ENCODE measurements at places on chromosomes 16 and 17. TPM values are rescaled to one million over a fixed set of nuclear protein-coding genes. Genes with fewer than 3 reads are reported as not detected.
A peak's percentile ranks its signal among the peaks of the same experiment; 100 is the strongest.

The TLCD2 gene
- 0.95 TPM for total RNA-seq

The KIF18B gene
- 7.8 TPM for total RNA-seq

The EEF2KMT gene
- total RNA-seq = 19.0 TPM

The FAM171A2 gene
- total RNA-seq = 8.6 TPM

The RETREG3 gene
- 27.0 TPM for total RNA-seq

The KRT16 gene
- total RNA-seq = not detected

The TBC1D3K gene
- not detected for total RNA-seq

The SMIM36 gene
- total RNA-seq = not detected

The KRTAP4-3 gene
- not detected for total RNA-seq

The SOST gene
- total RNA-seq = not detected

The HS3ST4 gene
- total RNA-seq = not detected

The CCDC154 gene
- total RNA-seq = not detected

The PYY gene
- total RNA-seq = not detected

The HS3ST3A1 gene
- total RNA-seq = 12.9 TPM

The NPB gene
- total RNA-seq = 0.84 TPM

The ST6GALNAC1 gene
- not detected for total RNA-seq

The CDH5 gene
- not detected for total RNA-seq

GRCh38 chr16:69465083-69465721 lies 40.8 kb downstream of the CYB5B start:
- no peak for DNase-seq

DNA sequence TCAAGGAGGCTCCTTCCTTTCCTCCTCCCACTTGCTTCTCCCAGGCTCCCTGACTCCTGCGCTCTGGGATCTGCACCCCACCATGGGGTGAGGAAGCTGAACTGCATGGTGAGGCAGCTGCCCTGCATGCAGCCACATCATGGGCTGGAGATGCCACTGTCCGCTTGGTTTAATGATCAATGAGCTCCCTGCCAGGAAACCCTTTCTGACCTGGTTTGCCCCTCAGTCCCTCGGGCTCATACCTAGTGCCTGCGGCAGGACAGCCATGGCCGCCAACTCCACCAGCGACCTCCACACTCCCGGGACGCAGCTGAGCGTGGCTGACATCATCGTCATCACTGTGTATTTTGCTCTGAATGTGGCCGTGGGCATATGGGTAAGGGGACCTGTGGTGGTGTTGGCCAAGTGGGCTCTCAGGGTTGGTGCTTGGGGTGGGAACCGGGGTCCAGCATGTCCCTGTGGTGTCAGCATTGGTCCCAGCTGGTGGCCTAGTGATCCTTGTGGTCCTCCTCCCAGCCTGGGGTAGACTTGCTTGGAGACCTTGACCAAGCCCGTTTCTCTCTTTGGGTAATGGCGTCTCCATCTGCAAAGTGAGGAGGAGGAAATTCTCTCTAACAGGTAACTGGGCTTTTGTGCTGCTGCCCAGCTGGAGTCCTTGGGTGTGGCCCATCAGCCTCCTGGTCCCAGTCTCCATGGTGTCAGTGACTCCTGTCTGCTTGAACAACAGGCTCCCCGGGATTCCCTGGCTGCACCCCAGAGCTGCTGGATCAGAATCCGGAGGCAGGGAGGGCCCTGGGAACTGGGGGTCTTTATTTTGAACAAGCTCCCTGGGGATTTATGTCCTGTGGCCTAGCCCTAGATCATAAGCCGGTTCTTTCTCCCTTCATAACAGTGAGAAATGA lies at the start of gene SLC5A10:
TSS of gene SLC5A10 (plus strand) at position 225 of the 902 bp plus-strand sequence. CDS start at position 266, 41 bp downstream.
- DNase-seq = no peak

- peak; percentile 30 for DNase-seq
These were observed 30.2 kb downstream of the TK2 start for GRCh38 chr16:66519482-66520373.

DNA sequence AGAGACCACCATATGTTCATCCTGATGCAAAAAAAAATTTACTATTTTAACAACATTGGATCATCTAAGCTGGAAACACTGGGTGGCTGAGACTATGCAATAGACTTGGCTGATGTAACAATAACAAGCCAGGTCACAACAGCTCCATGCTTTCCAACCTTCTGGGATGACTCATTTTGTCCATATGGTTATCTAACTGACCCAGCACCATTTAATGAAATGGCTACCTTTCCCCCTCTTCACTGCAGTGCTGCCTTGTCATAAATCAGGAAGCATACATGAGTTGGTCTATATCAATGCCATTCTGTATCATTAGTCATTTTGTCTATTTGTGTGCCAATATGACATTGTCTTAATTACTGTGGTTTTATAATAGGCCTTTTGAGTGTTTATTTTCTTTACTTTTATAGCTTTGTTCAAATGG lies 217.6 kb upstream of the KCNJ16 start:
- peak; percentile 69 for DNase-seq

GRCh38 chr16:66429290-66429962 lies 2.3 kb downstream of the BEAN1 start:
- DNase-seq = no peak

- no peak for DNase-seq
These were observed 116.1 kb upstream of the IRX6 start for GRCh38 chr16:55207693-55208428.

DNA sequence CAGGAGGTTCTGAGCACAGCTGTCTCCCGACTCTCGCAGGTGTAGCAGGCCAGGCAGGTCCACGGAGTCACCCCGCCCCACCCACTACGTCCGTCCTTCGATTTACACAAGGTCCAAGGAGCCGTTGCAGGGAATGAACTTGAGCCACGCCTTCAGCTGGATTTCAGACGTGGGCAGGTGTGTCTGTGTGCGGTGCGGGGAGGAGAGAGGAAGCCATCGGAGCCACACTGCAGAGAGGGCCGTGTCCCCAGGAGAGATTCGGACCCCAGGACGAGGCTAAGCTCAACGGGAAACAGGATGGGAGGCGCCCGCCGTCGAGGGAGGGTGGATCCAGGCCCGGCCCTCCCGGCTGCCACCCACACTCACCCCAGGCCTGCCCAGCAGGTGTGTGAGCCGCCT lies 50.3 kb downstream of the RPH3AL start:
- no peak for DNase-seq

GRCh38 chr17:40813804-40814203 lies 8.6 kb downstream of the KRT10 start:
- peak; percentile 33 for DNase-seq

DNA sequence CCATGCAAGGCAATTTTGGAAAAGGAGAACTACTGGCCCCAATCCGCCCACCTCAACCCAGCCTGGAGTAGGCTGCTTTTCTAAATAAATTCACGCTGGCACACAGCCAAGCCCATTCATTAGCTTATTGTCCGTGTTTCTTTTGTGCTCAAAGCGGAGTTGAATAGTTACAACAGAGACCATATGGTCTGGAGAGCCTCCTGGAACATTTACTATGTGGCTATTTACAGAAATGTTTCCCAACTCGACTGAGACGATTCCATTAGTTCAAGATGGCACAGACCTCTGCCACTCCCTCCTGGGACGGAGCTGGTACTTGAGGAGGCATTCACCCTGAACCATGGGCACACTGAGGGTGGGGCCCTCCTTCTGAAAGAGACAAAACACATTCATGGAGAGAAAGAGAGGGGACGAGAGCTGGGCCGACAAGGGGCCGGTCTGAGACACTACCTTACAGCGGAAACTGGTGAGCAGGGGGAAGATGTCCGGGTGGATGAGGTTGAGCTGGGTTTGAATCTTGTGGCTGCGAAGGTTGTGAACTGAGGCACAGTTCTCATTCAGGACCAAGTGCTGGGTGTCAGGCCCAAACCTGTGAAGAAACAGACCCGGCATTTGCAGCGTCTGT lies 15.7 kb downstream of the ELAC2 start:
- DNase-seq = no peak

- no peak for DNase-seq
These were observed 206.7 kb downstream of the ZNF423 start for GRCh38 chr16:49649013-49649765.

GRCh38 chr17:82876149-82876548 lies 36.3 kb upstream of the ZNF750 start:
- peak; percentile 20 for DNase-seq

GRCh38 chr16:72976438-72977064 lies 71.4 kb downstream of the ZFHX3 start:
- DNase-seq = no peak

GRCh38 chr17:7045492-7046126 lies 1.7 kb upstream of the SLC16A11 start:
- DNase-seq = no peak

- no peak for DNase-seq
These were observed 556.9 kb upstream of the CDH5 start for GRCh38 chr16:65809627-65810026.

DNA sequence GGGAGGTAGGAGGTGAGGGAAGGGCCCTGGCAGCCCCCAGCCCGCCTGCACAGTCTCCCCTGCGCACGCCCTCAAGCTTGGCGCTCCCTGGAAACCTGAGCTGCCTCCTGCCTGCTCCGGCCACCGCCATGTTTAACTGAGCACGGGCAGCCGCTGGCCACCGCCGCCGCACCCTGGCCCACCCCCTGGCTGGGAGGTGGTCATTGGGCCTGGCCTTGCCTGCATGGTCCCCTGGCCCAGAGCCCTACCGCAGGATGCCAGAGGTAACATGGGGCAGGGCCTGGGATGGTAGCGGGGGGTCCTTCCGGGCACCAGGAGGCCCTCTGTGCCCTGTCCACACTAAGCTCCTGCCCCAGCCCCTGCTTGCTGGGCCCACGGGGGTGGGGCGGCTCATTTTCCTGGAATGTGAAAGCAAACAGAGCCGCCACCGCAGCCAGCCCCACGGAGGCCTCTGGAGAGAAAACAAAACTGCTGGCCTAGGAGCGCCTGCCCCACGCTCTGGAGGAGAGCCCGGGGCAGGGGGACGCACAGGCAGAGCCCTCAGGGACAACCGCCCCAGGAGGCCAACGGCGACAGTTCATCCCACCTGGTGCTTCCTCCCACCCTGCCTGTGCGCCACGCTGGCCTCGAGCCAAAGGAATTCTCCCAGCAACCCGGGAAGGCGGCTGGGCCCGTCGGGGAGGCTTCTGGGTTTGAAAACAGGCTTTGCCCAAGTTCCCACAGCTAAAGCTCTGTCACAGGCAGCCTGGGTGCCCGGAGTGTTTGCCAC lies 8.9 kb downstream of the NHERF2 start:
- DNase-seq = peak; percentile 97

- DNase-seq = peak; percentile 65
These were observed 43.8 kb downstream of the DNAJA2 start for GRCh38 chr16:46929378-46930332.

GRCh38 chr17:15171167-15172047 lies 93.7 kb downstream of the PMP22 start:
- DNase-seq = peak; percentile 77

DNA sequence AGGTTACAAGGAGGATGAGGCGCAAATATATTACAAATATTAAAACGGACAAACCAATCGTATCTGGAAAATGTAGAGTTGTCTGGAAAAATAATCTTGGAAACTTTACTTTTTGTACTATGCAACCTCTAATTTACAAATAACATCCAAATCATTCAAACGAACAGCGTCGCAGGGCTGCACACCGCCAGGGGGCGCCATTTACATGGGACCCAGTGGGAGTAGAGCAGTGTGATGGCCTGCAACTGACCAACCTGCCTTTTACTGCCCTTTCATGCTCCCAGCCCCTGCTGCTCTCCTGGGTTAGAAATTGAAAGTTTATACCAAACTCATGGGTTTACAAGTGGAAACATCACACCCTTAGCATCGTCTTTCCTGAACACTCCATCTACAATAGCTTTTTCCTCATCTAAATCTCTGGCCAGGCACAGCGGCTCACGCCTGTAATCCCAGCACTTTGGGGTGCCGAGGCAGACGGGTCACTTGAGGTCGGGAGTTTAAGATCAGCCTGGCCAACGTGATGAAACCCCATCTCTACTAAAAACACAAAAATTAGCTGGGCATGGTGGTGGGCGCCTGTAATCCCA lies 10.0 kb downstream of the PITPNC1 start:
- peak; percentile 73 for DNase-seq

DNA sequence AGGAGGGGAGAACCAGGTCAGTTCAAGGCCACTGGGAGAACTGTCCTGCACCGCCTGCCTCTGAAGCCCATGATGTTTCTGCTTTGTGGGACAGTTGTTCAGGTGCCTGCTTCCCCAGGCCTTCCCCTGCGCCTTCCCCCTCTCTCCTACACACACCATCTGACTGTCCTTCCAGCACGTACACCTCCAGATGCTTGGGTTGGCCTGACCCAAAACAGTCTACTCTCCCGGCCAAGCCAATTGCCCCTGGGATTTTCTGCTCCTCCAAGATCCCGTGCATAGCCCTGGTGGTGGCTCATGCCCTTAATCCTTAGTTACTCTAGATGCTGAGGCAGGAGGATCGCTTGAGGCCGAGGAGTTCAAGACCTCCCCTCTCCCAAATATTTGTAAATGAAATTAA lies 684 bp upstream of the RSAD1 start:
- DNase-seq = no peak

- peak; percentile 41 for DNase-seq
These were observed 154.0 kb upstream of the HSBP1 start for GRCh38 chr16:83653785-83654184.

GRCh38 chr17:8056232-8056975 lies 17.5 kb downstream of the ALOX15B start:
- no peak for DNase-seq

- DNase-seq = no peak
These were observed 353.8 kb upstream of the HSBP1 start for GRCh38 chr16:83453977-83454376.

- DNase-seq = no peak
These were observed 13.5 kb downstream of the KCTD2 start for GRCh38 chr17:75060434-75061054.

DNA sequence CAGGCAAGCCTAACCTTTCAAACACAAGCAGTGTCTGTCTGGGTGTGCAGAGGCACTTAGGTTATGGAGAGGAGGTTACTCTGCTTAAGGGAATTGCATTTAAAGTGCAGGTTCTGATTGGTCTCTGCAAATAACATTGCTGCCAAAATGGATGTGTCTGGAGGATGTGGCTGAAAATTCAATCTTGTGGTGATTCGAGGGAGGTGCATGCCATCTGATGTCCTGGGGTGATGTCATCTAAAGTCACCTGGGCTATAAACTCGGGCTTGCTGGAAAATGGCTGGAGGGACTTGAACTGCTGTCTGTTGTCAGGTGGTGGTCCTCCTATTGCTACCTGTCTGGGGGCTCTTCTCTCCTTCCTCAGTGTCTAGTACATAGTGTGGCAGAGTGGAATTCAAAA lies 28.3 kb upstream of the GPR139 start:
- no peak for DNase-seq

DNA sequence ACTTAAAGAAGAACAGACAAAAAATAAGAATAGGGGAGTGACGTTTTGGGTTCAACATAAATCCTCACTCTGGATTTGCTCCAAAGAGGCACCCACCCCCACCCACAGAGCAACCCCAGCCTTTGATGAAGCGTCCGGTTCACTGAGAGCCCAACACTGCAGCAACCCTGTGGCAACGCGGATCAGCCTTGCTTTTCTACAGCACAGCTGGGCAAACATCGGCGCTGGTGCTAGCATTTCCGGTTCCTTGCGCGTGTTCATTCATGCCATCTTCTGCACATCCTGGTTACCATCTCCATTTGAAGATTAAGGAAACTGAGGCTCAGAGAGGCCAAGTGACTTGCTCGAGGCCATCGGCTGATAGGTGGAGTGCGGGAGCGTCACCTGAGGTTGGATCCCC lies 8.7 kb upstream of the GINS2 start:
- no peak for DNase-seq

- no peak for DNase-seq
These were observed 883.3 kb downstream of the CDH11 start for GRCh38 chr16:64238571-64238970.

- no peak for DNase-seq
These were observed 394.0 kb downstream of the KCNJ2 start for GRCh38 chr17:70563281-70563820.
